Lung (tissue), 17 donors: ENCODE measurements at places on chromosomes 6 and 20. TPM values are rescaled to one million over a fixed set of nuclear protein-coding genes. Genes with fewer than 3 reads are reported as not detected.

- no peaks in the 10 kb centered on the region for H3K27me3 ChIP-seq
- no peak overlapping the region for H3K4me3 ChIP-seq
- no peaks in the 10 kb centered on the region for H3K36me3 ChIP-seq
- no peak overlapping the region for H3K27ac ChIP-seq
- peak; percentile 65 for DNase-seq
- no peaks in the 10 kb centered on the region for H3K4me1 ChIP-seq
Measured at GRCh38 chr20:4326195-4327065, 311.1 kb upstream of the RNF24 start.

GRCh38 chr6:14858808-14859207 lies 387.1 kb upstream of the JARID2 start:
- H3K36me3 ChIP-seq, result no peaks in the 10 kb centered on the region
- no peak overlapping the region for H3K27ac ChIP-seq
- H3K4me1 ChIP-seq, result no peaks in the 10 kb centered on the region
- no peaks in the 10 kb centered on the region for H3K27me3 ChIP-seq

The NOX3 gene
- not detected for total RNA-seq

The B3GALT4 gene
- total RNA-seq, result 6.8 TPM

DNA sequence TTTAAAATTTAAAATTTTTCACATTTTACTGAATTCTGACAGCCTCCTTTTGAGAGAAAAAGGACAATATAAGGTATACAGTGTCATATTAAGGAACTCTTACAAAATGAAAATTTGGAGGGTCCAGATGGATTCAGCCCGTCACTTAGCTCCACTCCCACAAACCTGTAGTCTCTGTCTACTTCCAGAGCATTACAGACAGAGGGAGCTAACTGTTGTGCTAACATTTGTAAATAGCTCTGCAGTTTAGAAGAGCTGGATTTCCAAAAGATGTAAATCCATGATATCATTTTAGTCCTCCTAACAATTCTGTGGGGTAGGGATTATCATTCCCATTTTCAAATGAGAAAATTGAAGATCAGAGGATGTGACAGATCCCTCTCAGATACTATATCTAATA lies 16.1 kb upstream of the SERINC3 start:
- H3K27ac ChIP-seq, result no peak overlapping the region
- H3K4me1 ChIP-seq, result peaks cover 7% of the 10 kb centered on the region
- peak; percentile 49 for DNase-seq
- no peaks in the 10 kb centered on the region for H3K27me3 ChIP-seq
- no peak overlapping the region for H3K4me3 ChIP-seq

The OXT gene
- not detected for total RNA-seq

The NCOA5 gene
- total RNA-seq, result 24.2 TPM

DNA sequence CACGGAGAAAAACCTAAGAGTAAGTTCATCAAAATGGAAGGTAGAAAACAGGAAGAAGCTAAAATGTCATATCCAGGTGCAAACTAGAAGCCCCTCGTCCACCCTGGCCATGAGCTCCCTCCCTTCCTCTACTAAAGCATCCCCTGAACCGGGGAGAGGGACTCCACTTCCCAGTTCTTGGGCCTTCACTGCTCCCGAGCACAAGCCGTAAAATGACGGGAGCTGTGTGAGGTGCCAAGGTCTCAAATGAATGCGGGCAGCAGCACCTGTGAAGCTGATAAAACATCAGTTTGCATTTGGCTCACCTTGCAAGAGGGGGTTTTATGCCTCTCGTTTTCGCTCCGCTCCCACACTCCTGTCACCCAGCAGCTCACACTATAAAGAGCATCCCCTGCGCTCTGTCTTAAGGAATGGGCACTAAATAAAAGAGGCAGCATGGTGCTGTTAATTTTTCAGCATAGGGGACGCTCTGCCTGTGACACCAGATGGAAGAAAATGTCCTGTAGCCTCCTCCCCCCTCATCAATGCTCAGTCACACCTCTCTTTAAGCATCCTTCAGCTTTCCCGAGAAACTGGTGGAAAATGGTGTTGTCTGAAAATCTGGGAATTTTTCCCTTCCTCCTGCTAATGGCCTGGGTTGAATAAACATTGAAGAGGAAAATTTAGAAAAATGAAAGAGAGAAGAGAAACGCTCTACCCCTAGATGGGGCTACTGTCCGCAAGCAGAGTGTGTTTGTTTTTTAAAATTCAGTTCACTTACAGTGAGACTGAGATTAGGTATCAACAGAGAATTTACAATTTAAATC lies 563.0 kb upstream of the AGPAT4 start:
- H3K27me3 ChIP-seq, result no peaks in the 10 kb centered on the region
- H3K27ac ChIP-seq, result no peak overlapping the region
- H3K36me3 ChIP-seq, result no peaks in the 10 kb centered on the region
- H3K4me3 ChIP-seq, result no peak overlapping the region
- peak; percentile 74 for DNase-seq

DNA sequence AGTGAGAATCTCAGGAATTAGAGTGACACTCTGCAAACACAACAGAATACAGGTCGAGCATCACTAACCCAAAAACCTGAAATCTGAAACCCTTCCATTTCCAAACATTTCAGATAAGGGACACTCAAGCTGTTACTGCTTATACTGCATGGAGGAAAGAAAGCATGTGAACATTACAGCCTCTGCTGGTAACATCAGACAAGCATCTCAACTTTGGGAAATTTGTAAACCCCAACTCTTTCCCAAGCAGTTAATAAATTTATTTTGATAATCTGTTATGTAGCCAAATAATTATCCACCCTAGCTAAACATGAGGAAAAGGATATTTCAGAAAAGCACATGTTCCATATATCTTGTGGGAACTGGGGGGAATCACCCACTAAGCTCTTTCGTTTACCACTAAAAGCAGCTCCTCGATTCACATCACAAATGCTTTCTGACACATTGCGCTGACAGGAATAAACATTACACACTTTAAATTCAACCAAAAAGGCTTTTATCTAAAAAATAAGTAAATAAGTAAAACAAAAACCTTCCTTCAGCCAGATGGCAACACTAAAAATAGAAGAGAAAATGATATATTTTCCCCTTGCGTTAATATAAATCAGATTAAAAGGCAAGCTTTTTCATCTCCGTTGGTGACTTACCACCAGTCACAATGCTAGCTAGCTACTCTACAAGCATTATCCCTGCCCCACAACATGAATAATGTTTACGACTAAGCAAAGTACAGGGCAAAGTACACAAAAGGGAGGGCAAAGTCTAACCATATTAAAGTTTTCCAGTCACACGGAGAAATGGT lies 120.8 kb downstream of the MAP7 start:
- H3K27ac ChIP-seq, result no peak overlapping the region
- no peaks in the 10 kb centered on the region for H3K36me3 ChIP-seq
- peak; percentile 15 for DNase-seq
- H3K27me3 ChIP-seq, result peaks cover 5% of the 10 kb centered on the region

- peak overlapping the region; percentile 79 for H3K27ac ChIP-seq
- H3K4me1 ChIP-seq, result peaks cover 18% of the 10 kb centered on the region
- no peaks in the 10 kb centered on the region for H3K27me3 ChIP-seq
- peak overlapping the region; percentile 57 for H3K4me3 ChIP-seq
Measured at GRCh38 chr6:21587961-21588480, 5.5 kb upstream of the SOX4 start.

GRCh38 chr6:84469144-84469543 lies 241.7 kb upstream of the CEP162 start:
- no peak overlapping the region for H3K27ac ChIP-seq
- H3K27me3 ChIP-seq, result no peaks in the 10 kb centered on the region
- no peak overlapping the region for H3K4me3 ChIP-seq
- no peaks in the 10 kb centered on the region for H3K4me1 ChIP-seq
- H3K36me3 ChIP-seq, result no peaks in the 10 kb centered on the region

DNA sequence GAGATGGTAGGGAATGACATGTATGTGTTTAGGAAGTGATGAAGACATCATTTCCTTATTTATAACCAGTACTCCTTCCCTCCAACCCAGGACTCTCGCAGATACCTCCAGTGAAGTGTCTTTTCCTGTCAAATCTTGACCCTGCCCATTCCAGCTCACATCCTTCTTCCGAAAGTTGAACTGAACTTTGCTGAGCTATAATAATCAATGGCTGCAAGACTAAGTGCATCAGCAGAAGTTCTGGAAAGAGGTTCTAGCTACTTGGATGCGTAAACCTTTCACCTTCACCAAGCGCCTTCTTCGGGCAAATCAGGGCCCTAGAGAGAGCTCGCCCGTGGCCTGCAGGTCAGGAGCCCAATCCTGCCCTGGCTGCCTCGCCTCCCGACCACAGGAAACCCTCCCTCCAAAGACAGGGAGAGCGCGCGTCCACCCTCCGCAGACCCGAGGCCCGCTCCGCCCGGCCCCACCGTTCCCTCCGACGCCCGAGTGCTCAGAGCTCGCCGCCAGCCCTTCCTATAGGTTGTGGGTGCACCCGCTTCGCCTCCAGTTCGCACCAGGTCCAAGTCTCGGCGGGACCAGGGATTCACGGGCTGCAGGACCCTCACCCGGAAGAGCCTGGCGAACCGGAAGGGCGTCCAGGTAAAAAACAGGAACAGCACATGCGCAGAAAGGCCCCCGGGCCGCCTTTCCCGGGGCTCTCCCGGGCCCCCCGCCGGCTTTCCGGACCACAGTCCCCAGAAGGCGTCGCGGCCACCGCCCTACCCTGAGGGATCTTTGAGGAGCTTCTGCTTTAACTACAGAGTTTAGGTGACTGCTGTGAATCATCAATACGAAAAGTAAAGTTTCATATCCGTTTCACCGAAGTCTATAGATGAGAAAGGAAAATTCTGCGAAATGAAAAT lies at the start of gene ZNF334:
Gene ZNF334 (minus strand): TSS at position 617 of the 902 bp plus-strand sequence. CDS start 1,457 bp downstream, outside the sequence.
- peaks cover 10% of the 10 kb centered on the region for H3K27me3 ChIP-seq
- H3K36me3 ChIP-seq, result no peaks in the 10 kb centered on the region
- DNase-seq, result peak; percentile 86
- peak within 1 kb of the TSS; percentile 65 for H3K4me3 ChIP-seq
- H3K4me1 ChIP-seq, result no peaks in the 10 kb centered on the region
- H3K27ac ChIP-seq, result peak within 1 kb of the TSS; percentile 69

The DEFB132 gene
- not detected for total RNA-seq

The PTGIS gene
- total RNA-seq, result 17.1 TPM

The EYA4 gene
- total RNA-seq, result 7.4 TPM

GRCh38 chr20:37337208-37337991 lies 8.5 kb upstream of the SRC start:
- H3K4me3 ChIP-seq, result no peak overlapping the region
- peaks cover 1% of the 10 kb centered on the region for H3K4me1 ChIP-seq
- H3K27ac ChIP-seq, result peak overlapping the region; percentile 4

The GRM1 gene
- total RNA-seq, result 0.12 TPM

DNA sequence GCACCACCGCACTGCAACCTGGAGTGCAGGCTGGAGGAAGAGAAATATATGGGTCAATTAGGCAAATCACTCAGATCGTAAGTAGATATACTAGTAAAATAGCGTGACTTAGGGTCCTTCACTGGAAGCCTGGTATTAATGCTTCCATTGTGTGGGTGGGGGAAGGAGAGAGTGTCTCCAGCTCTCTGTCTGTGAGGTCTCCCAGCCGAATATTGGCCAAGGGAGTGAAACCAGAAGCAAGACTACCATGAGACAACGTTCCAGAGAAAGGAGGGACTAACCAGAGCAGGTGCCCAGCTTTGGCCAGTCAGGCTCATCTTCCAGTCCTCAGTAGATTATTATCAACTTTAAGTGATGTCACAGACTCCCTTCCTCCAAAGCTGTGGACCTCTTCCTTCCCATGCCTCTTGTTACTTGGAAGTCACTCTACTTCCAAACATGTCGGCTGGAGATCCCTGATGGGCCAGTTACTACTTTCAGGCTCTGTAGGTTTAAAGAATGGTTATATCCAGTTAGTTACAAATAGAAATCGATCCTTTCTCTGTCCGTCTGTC lies 28.8 kb downstream of the MTHFD1L start:
- DNase-seq, result no peak
- H3K4me1 ChIP-seq, result peaks cover 7% of the 10 kb centered on the region
- H3K27me3 ChIP-seq, result no peaks in the 10 kb centered on the region
- H3K4me3 ChIP-seq, result no peak overlapping the region
- no peaks in the 10 kb centered on the region for H3K36me3 ChIP-seq

DNA sequence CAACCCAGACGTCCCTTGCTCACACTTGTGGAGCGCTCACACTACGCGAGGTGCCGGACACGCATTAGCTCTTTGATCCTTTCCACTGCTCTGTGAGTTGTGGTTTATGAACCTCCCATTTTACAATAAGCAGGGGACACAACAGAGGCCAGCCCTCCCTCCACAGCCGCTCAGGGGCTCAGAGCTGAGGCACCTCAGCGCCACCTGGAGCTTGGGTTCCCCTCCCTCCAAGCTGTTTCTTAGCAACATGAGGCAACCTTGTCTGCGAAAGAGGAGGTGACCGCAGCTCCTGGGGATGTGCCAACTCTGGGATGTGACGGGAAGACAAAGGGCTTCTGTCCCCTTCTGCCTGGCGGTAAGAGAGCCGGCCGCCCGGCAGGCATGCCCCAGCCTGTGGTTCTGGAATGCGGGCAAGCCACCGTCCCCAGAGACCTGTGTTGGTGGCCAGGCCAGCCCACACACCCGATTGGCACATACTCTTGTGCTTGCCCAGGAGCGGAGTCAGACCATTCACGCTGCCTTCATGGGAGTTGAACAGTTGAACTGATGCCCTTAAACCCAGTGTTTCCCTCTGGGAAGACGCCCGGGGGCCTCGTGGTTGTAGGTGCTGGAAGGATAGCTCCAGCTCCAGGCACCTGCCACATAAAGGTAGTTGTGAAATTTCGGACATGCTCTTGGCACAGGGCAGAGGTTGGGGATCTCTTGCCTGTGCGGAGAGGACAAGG lies 44.5 kb downstream of the RBM38 start:
- peak; percentile 84 for DNase-seq
- H3K36me3 ChIP-seq, result no peaks in the 10 kb centered on the region
- no peak overlapping the region for H3K4me3 ChIP-seq
- H3K27ac ChIP-seq, result no peak overlapping the region
- peaks cover 24% of the 10 kb centered on the region for H3K4me1 ChIP-seq

The C20orf144 gene
- total RNA-seq, result 0.31 TPM

DNA sequence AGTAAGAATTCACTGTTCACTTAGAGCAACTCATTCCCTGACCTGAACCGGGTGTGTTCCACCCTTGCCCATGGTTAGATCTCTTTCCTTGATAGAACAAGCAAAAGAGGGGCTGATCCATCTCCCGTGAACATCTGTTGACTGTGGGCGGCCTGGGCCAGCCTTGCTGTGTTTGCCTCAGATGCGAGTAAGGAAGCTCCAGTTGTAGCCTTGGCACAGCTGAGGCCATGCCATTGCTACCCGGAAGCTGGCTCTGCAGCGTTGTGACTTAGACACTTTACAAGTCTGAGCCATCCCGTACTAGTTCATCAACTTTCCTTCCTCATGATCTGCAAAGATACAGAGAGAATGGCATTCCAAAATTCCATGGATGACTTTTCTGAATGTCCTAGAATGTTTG lies 139.0 kb downstream of the MAP3K4 start:
- DNase-seq, result no peak
- H3K27ac ChIP-seq, result no peak overlapping the region
- peaks cover 21% of the 10 kb centered on the region for H3K36me3 ChIP-seq
- no peak overlapping the region for H3K4me3 ChIP-seq
- no peaks in the 10 kb centered on the region for H3K4me1 ChIP-seq
- no peaks in the 10 kb centered on the region for H3K27me3 ChIP-seq

GRCh38 chr20:50003253-50003656 lies 20.5 kb downstream of the SNAI1 start:
- no peaks in the 10 kb centered on the region for H3K36me3 ChIP-seq
- H3K27ac ChIP-seq, result no peak overlapping the region
- H3K4me3 ChIP-seq, result no peak overlapping the region
- no peaks in the 10 kb centered on the region for H3K4me1 ChIP-seq
- no peak for DNase-seq
- H3K27me3 ChIP-seq, result no peaks in the 10 kb centered on the region

The KCNK16 gene
- not detected for total RNA-seq

The METTL24 gene
- total RNA-seq, result 2.0 TPM

GRCh38 chr6:37027036-37027720 lies 21.7 kb downstream of the FGD2 start:
- no peak overlapping the region for H3K27ac ChIP-seq
- H3K36me3 ChIP-seq, result no peaks in the 10 kb centered on the region
- H3K4me1 ChIP-seq, result no peaks in the 10 kb centered on the region
- no peaks in the 10 kb centered on the region for H3K27me3 ChIP-seq
- H3K4me3 ChIP-seq, result no peak overlapping the region
- no peak for DNase-seq
